CD8-positive, alpha-beta memory T cell (primary cell): ENCODE measurements at places on chromosomes 6 and 20. TPM values are rescaled to one million over a fixed set of nuclear protein-coding genes. Genes with fewer than 3 reads are reported as not detected.

Gene LPA
- not detected for total RNA-seq

Gene MRAP2
- total RNA-seq, result not detected

Gene NKX2-2
- total RNA-seq, result not detected

Gene OR2J3
- not detected for total RNA-seq

Gene STK35
- 21.4 TPM for total RNA-seq

Gene PAK5
- not detected for total RNA-seq

Gene HRH3
- total RNA-seq, result not detected

DNA sequence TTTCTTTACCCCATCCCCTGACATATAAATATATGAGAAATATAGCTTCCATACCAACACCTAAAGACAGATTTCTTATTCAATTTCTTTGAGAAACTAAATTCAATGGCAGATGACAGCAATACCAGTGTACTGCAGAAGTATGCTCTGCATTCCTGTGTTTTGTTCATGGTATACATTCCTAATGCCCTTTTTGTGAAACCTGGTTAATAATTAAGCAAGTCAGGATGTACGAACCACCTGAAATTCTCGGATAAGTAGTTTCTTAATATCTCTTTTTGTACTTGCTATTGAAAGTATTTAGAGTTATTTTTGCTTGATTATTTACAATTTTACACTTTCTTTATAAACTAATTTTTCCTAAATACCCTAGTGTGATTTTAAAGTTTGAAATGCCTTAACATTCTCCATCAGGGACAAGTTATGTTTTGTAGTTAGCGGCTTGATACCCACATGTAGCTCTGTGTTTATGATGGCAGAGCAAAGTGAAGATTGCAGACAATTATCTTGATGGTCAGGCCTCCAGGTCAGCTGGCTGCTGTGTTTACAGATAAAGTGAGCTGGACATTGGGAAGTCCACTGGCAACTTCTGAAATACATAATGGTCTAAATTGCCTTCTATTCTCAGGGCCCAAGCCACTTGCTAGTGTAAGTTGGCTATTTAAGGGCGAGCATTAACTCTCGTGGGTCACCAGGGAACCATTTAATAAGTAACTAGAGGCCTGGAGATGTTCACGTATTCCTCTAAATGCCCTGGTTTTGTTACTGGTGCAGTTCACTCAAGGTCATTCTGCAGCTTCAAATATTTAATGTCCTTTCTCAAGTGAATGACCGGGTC, 58.2 kb downstream of the PLCB1 start:
- H3K27ac ChIP-seq, result no peak overlapping the region
- H3K36me3 ChIP-seq, result no peaks in the 10 kb centered on the region
- H3K27me3 ChIP-seq, result no peaks in the 10 kb centered on the region
- H3K4me1 ChIP-seq, result no peaks in the 10 kb centered on the region

DNA sequence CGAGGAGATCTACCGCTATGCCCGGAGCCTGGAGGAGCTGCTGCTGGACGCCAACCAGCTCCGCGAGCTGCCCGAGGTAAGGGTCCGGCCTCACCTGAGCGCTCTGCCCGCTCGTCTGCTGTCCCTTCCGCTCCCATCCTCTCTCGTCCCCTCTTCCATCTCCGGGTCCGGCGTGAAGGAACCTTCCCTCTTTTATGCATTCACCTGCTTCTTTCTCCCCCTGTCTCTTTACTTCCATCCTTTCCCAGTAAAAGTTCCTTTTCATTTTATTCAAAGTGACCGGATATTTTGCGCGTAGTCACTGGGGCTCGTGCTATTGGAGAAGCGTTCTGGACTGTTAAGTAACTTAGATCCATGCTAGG, 516 bp downstream of the LRRC1 start:
- DNase-seq, result no peak
- peak overlapping the region; percentile 82 for H3K4me3 ChIP-seq
- peaks cover 6% of the 10 kb centered on the region for H3K27me3 ChIP-seq
- peaks cover 21% of the 10 kb centered on the region for H3K4me1 ChIP-seq
- H3K27ac ChIP-seq, result no peak overlapping the region

DNA sequence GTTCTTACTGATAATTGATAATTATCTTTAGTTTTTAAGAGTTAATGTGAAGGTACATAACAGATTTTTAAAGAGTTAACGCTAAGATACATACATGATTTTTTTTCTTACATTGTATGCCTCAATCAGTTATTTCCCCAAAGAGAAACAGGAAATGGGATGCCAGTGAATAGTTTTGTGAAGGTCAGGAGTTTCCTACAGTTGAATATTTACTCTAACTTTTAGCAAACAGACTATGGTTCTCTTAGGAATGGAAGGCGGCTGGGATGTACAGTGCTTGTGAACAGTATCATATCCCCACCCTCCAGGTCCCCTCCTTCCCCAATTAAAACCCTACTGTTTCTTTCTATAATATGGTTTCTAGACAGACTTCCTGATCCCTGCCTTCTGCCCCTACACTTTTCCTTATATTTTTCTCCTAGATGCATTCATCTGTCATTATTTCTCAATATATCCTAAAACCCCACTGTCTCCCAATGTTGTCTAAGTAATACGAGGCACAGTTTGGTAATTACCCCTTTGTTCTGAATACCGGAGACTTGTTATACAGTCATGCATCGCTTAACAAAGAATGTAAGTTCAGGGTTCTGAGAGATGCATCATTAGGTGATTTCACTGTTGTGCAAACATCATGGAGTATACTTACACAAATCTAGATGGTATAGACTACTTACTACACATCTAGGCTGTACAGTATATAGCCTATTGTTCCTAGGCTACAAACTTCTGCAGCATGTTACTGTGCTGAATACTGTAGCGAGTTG, 29.2 kb downstream of the SLC35A1 start:
- peaks cover 18% of the 10 kb centered on the region for H3K36me3 ChIP-seq
- H3K27me3 ChIP-seq, result no peaks in the 10 kb centered on the region
- H3K4me1 ChIP-seq, result no peaks in the 10 kb centered on the region

DNA sequence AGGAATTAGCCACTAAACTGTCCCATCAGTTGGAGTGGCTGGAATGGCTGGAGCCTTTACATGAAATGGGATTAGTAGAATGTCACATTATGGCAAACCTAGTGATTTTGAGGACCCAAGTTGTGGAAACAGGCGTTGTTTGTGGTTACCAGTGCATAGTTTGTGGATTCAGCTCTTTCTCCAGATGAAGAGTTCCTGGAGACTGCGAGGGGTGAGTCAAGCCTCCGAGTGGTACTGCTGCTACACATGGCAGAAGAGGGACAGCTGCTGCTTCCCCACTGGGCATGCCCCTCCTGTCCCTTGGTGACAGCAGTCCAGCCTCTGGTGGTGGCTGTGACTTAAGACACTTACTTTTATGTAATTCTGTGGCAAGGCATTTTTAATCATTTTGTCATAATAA, 94.2 kb upstream of the SCP2D1 start:
- no peak for DNase-seq
- no peak overlapping the region for H3K27ac ChIP-seq

DNA sequence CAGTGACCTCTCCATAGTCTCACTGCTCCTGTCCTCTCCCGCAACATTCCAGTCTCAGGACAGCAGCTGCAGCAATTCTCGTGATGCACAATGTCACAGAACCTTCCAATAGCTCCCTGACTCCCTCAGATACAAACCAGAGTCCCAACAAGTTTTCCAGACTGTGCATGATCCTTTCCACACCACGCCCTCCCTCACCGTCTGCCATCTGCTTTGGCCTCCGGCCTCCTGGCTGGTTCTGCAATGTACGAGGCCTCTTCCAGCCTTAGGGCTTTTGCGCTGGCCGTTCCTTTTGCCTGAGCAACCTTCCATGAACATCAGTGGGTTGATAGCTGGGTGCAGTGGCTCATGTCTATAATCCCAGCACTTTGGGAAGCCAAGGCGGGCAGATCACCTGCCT, 9.6 kb downstream of the FNDC1 start:
- H3K27ac ChIP-seq, result no peak overlapping the region
- H3K4me1 ChIP-seq, result no peaks in the 10 kb centered on the region
- H3K4me3 ChIP-seq, result no peak overlapping the region
- peaks cover 3% of the 10 kb centered on the region for H3K27me3 ChIP-seq
- DNase-seq, result no peak

GRCh38 chr6:29589423-29590048, 4.6 kb downstream of the OR2H2 start:
- peak; percentile 10 for DNase-seq
- H3K27me3 ChIP-seq, result no peaks in the 10 kb centered on the region
- H3K36me3 ChIP-seq, result no peaks in the 10 kb centered on the region
- H3K4me3 ChIP-seq, result no peak overlapping the region

DNA sequence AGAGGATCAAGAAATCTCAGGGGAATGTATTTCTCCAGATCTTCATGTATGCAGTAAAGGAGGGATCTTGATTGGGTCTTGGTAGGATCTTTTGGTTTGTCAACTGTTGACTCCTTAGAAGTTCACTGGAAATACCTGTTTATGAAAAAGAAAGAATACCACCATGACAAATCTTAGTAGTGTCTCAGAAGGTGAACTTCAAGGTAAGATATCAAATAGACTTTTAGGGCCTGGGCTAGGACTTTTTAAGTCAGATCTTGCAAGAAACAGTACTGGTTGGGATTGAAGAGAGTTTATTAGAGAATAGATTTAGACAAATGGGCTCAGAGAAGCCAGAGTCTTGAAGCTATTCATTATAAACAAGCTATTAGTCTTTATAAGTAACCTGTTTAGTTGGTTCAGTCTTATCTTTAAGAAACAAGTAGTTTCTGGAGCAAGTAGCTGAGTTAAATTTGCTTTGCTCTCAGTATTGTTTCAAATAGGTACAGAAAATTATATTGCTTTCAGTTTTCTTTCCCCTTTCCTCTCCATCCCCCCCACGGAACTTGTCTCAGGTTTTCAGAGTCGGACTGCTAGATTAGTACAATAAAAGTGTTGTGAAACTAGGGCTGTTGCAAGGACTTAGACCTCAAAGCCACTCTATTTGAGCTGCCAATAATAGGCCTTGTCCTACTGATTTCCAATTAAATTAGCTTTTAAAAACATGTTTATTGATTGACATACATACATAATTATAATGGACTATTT, 529.1 kb upstream of the CITED2 start:
- no peaks in the 10 kb centered on the region for H3K27me3 ChIP-seq
- no peaks in the 10 kb centered on the region for H3K4me1 ChIP-seq
- H3K27ac ChIP-seq, result no peak overlapping the region
- DNase-seq, result no peak
